ENCODE measurements at places on chromosomes 1 and 21. TPM values are rescaled to one million over a fixed set of nuclear protein-coding genes. Genes with fewer than 3 reads are reported as not detected.

GRCh38 chr1:197103300-197103699 is 36.2 kb upstream of the F13B start:
- H3K4me1 ChIP-seq, result no peaks in the 10 kb centered on the region
- H3K4me3 ChIP-seq, result no peak overlapping the region
- H3K36me3 ChIP-seq, result peaks cover 33% of the 10 kb centered on the region
- DNase-seq, result no peak

- H3K27me3 ChIP-seq, result peaks cover 11% of the 10 kb centered on the region
- peak; percentile 50 for DNase-seq
- H3K36me3 ChIP-seq, result no peaks in the 10 kb centered on the region
- no peak overlapping the region for H3K4me3 ChIP-seq
Measured at GRCh38 chr1:190551638-190552037, 74.0 kb upstream of the BRINP3 start.

SH2D1B gene
- not detected for total RNA-seq

DNA sequence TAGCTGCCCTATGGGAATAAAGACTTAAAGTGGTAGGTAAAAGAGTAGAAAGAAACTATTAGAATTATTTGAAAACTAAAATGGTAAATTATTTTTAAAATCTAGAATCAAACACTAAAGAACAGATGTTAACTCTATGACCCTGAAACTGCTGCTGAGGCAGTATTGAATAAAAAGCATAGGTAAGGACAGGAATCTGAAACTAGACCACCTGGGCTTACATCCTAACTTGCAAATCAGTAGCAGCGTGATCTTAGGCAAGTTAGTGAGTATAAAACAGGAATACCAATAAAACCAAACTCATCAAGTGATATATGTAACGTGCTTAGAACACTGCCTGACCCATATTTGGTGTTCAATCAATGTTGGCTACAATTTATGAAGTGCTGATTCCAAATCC is 257.9 kb downstream of the VAV3 start:
- no peak overlapping the region for H3K4me3 ChIP-seq
- H3K4me1 ChIP-seq, result no peaks in the 10 kb centered on the region
- H3K36me3 ChIP-seq, result peaks cover 4% of the 10 kb centered on the region
- H3K27me3 ChIP-seq, result no peaks in the 10 kb centered on the region

- DNase-seq, result no peak
- H3K4me3 ChIP-seq, result no peak overlapping the region
- peaks cover 13% of the 10 kb centered on the region for H3K4me1 ChIP-seq
- H3K27me3 ChIP-seq, result peaks cover 21% of the 10 kb centered on the region
- H3K27ac ChIP-seq, result no peak overlapping the region
- no peaks in the 10 kb centered on the region for H3K36me3 ChIP-seq
Measured at GRCh38 chr21:45017039-45017960, 57.1 kb upstream of the ADARB1 start.

SLFNL1 gene
- 0.14 TPM for total RNA-seq

DNA sequence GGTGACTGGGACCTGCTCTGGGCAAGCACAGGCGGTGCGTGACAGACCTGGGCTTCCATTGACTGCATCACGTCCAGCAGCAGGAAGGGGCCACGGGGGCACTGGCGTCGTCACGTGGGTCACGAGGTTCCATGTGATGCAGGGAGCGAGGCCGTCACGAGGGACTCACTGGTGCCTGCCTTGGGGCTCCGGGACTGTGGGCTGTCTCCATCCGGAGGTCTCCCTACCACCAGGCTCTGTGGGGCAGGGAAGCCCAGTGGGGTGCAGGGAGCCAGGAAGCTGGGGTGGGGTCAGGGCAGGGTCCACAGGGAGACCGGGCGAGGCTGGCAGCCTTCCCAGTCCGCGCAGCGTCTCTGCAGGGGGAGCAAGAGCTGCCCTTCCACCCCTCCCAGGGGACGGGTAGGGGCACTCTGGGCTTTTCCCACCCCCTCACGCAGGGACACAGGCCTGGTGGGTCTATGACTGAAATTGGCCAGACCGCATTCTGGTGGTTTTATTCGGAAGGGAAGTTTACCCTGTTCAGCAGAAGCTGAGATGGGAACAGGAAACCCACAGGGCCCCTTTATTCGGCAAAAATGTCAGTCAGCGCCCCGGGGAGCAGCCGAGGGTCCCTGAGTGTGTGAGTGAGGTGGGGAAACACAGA is 416 bp upstream of the TNFRSF14 start:
- H3K4me1 ChIP-seq, result no peaks in the 10 kb centered on the region
- no peak for DNase-seq
- no peak overlapping the region for H3K27ac ChIP-seq

GRCh38 chr1:200005165-200005564 is 22.3 kb upstream of the NR5A2 start:
- H3K4me3 ChIP-seq, result no peak overlapping the region
- no peak for DNase-seq
- no peak overlapping the region for H3K27ac ChIP-seq
- no peaks in the 10 kb centered on the region for H3K4me1 ChIP-seq

DNA sequence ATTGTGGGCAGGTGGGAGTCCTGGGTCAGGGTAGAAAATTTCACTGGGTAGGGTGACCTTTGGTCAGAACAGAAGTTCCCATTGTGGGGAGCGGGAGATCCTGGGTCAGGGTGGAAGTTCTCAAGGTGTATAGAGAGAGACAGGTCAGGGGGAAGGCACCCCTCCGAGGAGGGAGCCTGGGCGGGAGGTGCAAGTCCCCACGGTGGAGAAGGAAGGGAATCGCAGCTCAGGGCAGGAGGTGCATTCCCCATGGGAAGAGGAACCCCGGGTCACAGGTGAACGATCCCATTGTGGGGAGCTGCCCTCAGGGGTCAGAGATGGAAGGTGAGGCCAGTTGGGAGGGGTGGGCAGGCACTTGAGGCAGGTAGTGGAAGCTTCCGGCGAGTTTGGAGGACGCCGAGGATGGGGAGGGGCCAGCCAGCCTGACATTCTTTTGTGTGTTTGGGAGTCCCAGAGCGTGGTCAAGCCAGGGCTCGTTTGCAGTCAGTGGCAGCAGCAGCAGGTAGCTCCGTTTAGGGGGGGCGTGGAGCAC is 637 bp downstream of the LYPLA2 start:
- H3K4me3 ChIP-seq, result peak overlapping the region; percentile 98
- H3K4me1 ChIP-seq, result peaks cover 7% of the 10 kb centered on the region
- H3K27me3 ChIP-seq, result no peaks in the 10 kb centered on the region
- H3K36me3 ChIP-seq, result peaks cover 8% of the 10 kb centered on the region
- peak; percentile 79 for DNase-seq

GRCh38 chr1:153617663-153618062 is 1.5 kb upstream of the S100A14 start:
- H3K4me1 ChIP-seq, result peaks cover 4% of the 10 kb centered on the region
- DNase-seq, result peak; percentile 60
- no peak overlapping the region for H3K27ac ChIP-seq
- no peaks in the 10 kb centered on the region for H3K36me3 ChIP-seq
- H3K4me3 ChIP-seq, result no peak overlapping the region

DNA sequence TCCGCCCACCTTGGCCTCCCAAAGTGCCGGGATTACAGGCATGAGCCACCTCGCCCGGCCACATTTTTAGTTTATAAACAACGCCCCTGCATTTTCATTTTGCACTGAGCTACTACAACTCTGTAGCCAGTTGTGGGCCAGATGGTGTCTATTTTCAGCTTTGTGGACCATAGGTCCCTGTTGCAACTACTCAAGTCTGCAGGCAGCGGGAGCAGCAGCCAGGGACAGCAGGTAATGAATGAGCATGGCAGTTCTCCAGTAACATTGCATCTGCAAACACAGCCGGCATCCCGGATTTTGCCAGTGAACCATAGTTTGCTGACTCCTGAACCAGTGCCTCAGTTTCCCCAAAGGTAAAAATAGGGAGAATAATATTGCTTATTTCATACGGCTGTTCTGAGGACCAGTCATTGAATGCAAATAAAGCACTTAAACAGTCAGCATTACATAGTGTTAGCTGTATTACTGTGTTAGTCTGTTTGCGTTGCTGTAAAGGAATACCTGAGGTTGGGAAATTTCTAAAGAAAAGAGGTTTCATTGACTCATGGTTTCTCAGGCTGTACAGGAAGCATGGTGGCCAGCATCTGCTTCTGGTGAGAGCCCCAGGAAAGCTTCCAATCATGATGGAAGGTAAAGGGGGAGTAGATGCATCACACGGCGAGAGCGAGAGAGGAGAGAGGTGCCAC is 65.5 kb upstream of the SLC45A1 start:
- no peaks in the 10 kb centered on the region for H3K4me1 ChIP-seq
- no peaks in the 10 kb centered on the region for H3K27me3 ChIP-seq
- DNase-seq, result no peak
- no peak overlapping the region for H3K4me3 ChIP-seq
- no peaks in the 10 kb centered on the region for H3K36me3 ChIP-seq

DNA sequence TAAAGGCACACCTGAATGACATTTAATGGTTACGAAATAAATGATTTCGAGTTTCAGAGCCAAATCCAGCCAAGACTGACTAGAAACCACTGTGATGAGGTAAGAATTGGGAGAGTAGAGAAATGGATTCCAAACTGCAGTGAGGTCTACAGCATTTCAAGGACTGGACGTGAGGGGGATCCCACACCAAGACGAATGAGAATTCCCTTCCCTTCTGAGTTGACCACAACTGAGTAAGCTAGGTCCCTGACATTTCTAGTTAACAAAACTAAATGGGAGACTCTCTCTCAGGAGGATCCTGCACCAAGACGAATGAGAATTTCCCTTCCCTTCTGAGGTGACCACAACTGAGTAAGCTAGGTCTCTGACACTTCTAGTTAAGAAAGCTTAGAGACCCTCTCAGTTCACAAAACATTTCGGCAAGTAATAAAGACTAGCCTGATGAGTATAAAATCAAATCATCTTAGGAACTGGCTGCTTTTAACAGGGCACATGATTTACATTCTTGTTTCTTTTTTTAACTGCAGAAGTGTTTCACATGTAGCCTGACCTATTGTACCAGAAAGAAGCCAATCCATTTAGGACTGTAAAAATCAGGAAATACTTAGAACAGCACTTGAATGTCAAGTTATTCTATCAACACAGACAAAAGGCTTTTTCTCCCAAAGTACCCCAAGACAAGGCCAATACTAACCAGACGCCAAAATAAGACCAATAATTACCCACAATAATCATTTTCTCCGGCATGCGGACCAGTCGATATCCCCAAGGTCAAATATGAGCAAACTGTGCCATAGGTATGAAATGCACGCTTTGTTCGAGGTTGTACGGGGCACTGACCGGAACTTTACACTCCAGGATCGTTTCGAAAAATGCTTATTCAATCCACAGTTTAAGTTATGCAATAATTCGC is 1.4 kb upstream of the SPATA1 start:
- peaks cover 44% of the 10 kb centered on the region for H3K4me1 ChIP-seq
- peak overlapping the region; percentile 96 for H3K4me3 ChIP-seq
- H3K36me3 ChIP-seq, result no peaks in the 10 kb centered on the region
- H3K27me3 ChIP-seq, result peaks cover 12% of the 10 kb centered on the region
- no peak overlapping the region for H3K27ac ChIP-seq

CLCA4 gene
- total RNA-seq, result not detected

LEFTY2 gene
- 16.9 TPM for total RNA-seq

DNA sequence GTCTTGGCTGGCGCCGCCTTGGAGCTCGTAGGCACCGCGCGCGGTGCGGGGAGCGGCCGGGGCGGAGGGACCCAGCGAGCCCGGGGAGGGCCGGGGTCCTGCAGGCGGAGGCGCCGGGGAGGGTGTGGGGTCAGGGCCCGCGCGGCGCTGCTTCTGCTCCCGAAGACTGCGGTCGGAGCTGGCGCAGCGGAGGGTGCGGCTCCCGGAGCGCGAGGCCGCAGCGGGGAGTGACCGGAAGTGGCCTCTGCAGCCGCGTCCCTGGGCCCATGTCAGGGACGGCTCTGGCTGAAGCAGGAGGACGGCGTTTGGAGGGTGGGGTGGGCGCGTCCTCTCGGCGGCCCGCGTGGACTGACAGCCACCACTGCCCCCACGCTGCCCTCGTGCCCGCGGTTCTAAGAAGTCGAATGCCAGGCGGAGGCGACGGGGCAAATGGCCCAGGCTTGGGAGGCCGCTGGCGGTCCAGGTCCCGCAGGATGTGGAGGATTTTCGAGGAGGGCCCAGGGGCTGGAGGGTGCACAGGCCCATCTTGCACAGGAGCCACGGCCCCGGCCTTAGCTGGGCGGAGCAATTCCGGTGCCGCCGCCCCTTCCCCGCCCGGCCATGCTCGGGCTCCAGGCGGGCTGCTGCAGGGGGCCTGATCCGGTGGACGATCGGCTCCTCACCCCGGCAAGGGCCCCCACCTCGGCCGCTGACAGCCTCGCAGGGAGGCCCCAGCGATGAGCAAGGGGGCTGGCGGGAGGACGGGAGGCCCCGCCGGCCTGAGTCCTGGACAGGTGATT is 7.7 kb upstream of the ZNF669 start:
- DNase-seq, result peak; percentile 67
- H3K4me1 ChIP-seq, result peaks cover 3% of the 10 kb centered on the region
- no peaks in the 10 kb centered on the region for H3K36me3 ChIP-seq
- H3K4me3 ChIP-seq, result peak overlapping the region; percentile 83
- no peak overlapping the region for H3K27ac ChIP-seq

- peaks cover 14% of the 10 kb centered on the region for H3K4me1 ChIP-seq
- H3K27ac ChIP-seq, result no peak overlapping the region
- no peaks in the 10 kb centered on the region for H3K36me3 ChIP-seq
- no peaks in the 10 kb centered on the region for H3K27me3 ChIP-seq
- H3K4me3 ChIP-seq, result no peak overlapping the region
Measured at GRCh38 chr1:81671038-81671437, 129.7 kb upstream of the ADGRL2 start.

GRCh38 chr1:20301463-20302107 is 10.9 kb downstream of the VWA5B1 start:
- H3K27ac ChIP-seq, result no peak overlapping the region
- no peaks in the 10 kb centered on the region for H3K36me3 ChIP-seq
- no peaks in the 10 kb centered on the region for H3K27me3 ChIP-seq
- H3K4me3 ChIP-seq, result no peak overlapping the region
- H3K4me1 ChIP-seq, result no peaks in the 10 kb centered on the region

- peaks cover 11% of the 10 kb centered on the region for H3K4me1 ChIP-seq
- H3K36me3 ChIP-seq, result no peaks in the 10 kb centered on the region
- H3K27ac ChIP-seq, result peak overlapping the region; percentile 82
- H3K4me3 ChIP-seq, result peak overlapping the region; percentile 57
- DNase-seq, result peak; percentile 66
Measured at GRCh38 chr21:36321325-36322082, 1.5 kb downstream of the MORC3 start.

DNA sequence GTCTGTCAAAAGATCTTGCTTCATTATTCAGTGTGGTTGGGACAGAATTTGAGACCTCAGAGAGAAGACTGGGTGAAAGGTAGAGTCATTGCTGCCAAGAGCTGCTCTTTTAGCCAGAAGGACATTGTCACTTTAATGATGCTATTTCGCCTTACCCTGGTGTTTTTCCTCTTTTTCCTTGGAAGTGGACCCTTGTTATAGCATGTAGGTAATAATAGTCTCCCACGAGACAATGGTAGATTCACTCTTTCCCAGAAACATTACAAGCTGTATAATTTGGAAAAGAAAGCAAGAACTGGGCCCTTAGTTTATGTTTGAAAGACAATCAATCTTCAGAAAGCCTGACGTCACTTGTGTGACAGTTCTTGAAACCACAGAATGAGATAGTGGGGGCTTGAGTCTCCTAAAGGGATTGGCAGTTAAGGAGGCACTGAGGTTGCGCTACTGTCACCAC is 3.8 kb downstream of the SERTAD4 start:
- H3K36me3 ChIP-seq, result no peaks in the 10 kb centered on the region
- no peak overlapping the region for H3K4me3 ChIP-seq
- H3K27ac ChIP-seq, result no peak overlapping the region
- peaks cover 48% of the 10 kb centered on the region for H3K4me1 ChIP-seq
- peaks cover 59% of the 10 kb centered on the region for H3K27me3 ChIP-seq
